ENCODE measurements at places on chromosomes 4 and X.

GRCh38 chr4:38509551-38509950 is 154.4 kb upstream of the KLF3 start:
- peak; percentile 24 for DNase-seq

- DNase-seq = no peak
Measured at GRCh38 chrX:17464194-17464593, 89.2 kb downstream of the NHS start.

- no peak for DNase-seq
Measured at GRCh38 chr4:141080668-141081067, 52.6 kb downstream of the RNF150 start.

DNA sequence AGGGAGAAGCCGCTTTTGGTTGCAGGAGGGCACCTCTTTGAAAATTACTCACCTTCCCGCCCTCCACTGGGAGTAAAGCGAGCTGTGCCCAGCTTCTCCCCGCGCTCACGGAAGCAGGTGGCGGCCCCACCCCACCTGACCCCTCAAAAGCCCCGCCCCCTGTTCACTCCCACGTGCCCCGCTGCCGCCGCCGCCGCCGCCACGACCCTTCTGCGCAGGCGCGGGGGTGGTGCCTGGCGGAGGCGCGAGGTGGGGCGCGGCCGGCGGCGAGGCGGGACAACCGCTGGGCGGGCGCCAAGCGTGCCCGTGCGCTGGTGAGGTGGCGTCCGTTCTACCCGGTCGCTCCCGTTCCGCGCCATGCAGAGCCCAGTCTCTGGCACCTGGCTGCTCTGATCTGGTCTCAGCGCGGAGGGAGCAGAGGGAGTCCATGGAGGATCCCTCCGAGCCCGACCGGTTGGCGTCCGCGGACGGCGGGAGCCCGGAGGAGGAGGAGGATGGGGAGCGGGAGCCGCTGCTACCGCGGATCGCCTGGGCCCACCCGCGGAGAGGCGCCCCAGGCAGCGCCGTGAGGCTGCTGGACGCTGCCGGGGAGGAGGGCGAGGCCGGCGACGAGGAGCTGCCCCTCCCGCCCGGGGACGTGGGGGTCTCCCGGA is at the start of gene PI4K2B:
Gene PI4K2B (plus strand): TSS at position 297 of the 653 bp plus-strand sequence. CDS start 131 bp downstream, at position 428.
- DNase-seq = peak; percentile 96

DNA sequence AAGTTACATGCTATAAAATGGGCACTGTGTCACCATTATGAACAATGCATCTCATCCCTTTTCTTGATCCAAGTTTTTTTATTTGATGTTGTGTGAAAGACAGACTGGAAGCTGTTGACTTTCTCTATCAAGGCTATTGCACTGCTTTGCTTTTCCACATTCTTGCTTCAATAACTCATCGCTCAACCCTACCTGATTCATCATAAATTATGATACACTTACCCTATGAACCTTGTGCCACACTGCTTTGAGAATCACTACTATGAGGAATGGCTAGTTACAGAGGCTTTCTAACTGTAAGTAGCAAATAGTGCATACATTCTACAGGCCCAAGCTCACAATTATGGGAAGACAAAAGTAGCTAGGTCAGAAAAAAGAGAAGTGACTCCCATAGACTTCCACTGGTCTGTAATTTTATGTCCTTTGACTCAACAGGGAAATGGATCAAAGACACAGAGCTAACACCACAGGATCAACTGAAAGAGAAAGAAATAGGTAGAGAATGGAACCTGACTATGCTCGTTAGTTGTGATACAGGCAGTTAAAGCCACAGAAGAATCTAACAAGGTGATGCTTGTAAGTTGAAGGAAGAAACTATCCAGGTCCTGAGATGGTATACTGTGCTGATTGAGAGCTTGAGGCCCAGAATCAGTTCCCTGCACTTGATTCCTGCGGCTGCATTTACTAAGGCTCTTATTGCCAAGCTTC is 163.5 kb downstream of the PPP3CA start:
- no peak for DNase-seq

DNA sequence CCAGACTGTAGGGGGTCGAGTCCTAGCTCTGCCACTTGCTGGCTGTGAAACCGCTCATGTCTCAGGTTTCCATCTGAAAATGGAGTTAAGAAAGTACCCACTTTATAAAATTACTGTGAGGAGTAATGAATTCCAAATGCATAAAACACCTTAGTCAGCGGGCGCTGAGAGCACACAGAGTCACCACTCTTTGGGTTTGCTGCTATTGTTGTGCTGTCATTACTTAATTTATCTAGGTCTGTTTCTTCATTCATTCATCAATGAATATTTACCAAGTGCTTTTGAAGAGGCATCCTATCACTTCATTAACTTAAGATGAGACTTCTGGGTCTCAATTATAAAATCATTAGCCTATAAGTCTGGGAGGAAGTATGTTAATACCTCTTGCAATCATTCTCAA is 317.3 kb downstream of the FBXW7 start:
- DNase-seq = no peak

- DNase-seq = no peak
Measured at GRCh38 chrX:20011608-20012007, 20.7 kb upstream of the BCLAF3 start.

DNA sequence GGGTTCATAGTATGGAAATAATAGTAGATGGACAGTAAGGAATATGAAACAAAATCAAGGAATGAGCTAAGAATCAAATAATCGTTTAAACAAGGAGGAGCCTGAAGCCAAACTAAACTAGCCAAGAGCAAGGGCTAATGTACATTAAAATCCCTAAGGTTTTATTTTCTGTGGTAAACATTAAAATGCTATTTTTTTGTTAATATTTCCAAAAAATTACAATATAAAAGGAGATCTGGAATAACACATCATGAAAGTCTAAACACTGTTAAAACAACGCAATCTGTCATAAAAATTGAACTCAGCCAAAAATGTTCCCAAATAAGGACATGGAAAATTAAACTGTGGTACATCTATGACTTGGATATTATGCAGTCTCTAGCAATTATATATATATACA is 188.2 kb downstream of the RNF150 start:
- no peak for DNase-seq

- DNase-seq = no peak
Measured at GRCh38 chr4:18439311-18439710, 417.8 kb upstream of the LCORL start.

GRCh38 chr4:165780735-165781134 is 92.3 kb upstream of the TLL1 start:
- DNase-seq = no peak

GRCh38 chr4:138910195-138910913 is 105.2 kb upstream of the NOCT start:
- DNase-seq = no peak

- peak; percentile 27 for DNase-seq
Measured at GRCh38 chrX:69493193-69493592, 10.9 kb upstream of the NALF2 start.

DNA sequence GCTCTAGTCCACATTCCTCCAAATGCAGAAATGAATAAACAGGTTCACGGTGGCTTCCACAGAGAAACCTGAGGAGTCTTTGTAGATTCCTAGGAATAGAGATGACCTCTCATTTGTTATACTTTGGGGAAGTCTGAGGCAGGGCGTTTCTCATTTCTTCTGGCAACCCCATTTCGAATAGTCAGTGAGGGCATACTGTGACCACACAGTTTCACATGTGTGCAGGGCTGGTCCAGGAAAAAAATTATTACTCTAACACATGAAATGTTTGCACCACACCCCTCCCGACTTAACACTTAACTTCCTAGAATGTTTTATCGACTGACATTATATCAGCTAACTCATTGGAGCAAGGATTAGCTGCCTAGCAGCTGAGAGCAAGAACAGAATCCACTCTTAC is 12.0 kb downstream of the FRMD7 start:
- no peak for DNase-seq

DNA sequence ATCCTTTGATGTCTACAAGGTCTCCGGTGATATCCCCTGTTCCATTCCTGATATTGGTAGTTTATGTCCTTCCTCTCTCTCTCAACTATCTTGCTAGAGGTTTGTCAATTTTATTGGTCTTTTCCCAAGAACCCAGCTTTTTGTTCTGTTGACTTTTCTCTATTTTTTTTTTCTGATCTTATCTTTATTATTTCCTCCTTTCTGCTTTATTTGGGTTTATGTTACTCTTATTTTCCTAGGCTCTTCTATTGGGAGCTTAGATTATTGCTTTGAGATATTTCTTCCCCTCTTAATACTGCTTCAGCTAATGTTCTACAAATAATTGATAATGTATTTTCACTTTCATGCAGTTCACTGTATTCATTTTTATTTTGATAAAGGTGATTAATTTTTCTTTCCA is 44.2 kb downstream of the EIF2S3 start:
- no peak for DNase-seq

DNA sequence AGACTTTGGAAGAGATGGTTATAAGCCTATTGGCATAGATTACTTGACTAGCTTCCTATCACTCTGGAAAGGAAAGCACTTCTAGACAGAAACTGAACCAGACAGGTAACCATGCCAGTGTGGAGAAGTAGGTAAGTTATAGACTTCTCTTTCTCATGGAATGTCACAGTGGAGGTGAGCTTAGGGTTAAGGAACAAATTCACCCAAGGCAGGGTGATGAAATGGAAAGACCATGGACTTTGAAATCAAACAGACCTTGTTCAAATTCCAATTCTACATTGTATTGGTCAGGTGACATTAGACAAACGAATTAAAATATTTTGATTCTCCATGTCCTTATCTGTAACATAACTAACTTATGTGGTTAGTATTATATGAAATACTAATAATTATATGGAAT is 7.7 kb upstream of the RAP1GDS1 start:
- DNase-seq = no peak

- no peak for DNase-seq
Measured at GRCh38 chrX:134749706-134750445, 91.6 kb upstream of the PLAC1 start.

DNA sequence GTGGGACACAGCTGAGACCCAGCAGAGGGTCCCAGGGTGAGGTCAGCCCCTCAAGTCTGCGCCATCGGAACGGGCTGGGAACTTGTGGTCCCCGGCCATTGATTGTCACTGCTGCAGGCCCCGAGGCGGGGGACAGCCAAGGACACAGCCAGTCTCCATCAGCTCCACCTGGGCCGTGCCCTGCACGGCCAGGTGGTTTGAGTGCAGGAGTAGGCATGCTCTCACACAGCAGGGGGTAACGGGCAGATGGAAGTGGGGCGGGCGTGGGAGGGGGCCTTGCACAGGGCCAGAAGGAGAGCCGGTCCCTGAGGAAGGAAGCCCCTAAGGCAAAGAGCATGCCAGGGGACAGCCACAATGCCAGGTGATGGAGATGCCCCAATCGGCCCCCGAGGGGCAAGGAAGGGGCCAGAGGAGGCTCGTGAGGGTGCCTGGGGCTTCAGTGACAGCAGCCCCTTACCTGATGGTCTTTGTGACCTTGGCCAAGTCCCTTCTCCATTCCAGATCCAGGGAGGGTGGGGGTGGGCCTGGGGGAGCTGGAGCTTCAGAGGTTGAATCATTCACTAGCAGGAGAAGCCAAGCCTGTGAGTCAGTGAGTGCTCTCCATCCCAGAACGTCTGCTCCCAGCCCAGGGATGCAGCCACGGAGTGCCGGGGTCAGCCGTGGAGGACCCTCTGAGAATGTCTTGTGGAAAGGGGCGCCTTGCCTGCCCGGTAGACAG is 2.3 kb downstream of the ATP2B3 start:
- DNase-seq = no peak
